ENCODE measurements at places on chromosomes 6 and 20. TPM values are rescaled to one million over a fixed set of nuclear protein-coding genes. Genes with fewer than 3 reads are reported as not detected.

DNA sequence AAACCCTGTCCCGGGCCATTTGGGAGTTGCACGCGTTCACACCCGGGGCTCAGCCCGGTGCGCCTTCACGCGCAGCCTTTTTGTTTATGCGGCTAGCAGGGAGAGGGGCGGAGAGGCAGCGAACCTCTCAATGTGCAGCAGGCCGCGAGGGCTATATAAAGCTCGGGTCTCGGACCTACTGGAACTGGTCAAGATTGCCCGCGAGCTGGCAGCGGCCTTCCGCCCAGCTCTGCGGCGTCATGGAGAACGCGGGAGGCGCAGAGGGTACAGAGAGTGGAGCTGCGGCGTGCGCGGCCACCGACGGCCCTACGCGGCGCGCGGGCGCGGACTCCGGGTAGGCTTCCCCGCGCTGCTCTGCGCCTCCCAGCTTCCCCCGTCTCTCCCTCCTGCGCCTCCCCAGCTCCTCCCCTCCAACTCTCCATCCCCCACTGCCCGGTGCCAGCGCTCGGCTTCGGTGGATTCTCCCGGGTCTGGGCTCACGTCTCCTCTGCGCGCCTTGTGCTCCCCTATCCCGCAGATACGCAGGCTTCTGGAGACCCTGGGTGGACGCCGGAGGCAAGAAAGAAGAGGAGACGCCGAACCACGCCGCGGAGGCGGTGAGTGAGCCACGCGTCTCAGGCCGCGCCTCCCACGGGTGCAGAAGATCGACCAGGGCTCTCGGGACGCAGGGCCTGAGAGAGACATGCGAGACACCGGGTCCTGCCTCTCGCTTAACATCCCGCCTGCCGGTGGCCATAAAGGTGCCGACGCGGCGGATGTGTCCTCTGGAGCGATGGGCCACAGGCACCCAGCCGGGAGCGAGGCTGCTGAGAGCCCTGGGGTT lies at the start of gene RIPPLY2:
Gene RIPPLY2, plus strand, starts transcription at position 183 of the 823 bp plus-strand sequence. Its CDS starts 57 bp downstream, at position 240.
- DNase-seq: no peak

The POU5F1 gene
- total RNA-seq: not detected

DNA sequence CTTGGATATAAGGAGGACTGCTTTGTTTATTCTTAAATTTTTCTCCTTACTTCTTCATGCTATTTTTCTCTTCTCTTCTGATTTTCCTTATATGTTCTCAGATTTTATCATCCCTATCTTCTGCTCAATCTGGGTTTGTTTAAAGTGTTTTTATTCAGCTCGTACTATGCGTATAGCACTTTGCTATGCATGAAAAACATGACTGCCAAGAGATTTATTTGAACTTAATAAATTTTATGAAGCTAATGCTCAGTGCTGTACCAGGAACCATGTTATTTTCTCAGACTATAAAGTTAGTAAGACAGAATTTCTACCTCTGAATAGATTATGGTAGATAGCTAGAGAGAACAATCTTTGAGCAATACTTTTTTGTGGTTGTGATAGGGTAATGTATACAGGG lies 305.9 kb downstream of the LAMA2 start:
- DNase-seq: no peak

The CFAP206 gene
- total RNA-seq: not detected

GRCh38 chr20:35595901-35596300 lies 19.7 kb upstream of the SPAG4 start:
- no peak for DNase-seq

GRCh38 chr6:130307752-130308361 lies 58.0 kb upstream of the TMEM200A start:
- DNase-seq: no peak

- no peak for DNase-seq
These were observed 60.0 kb upstream of the PIM1 start for GRCh38 chr6:37109714-37110499.

GRCh38 chr6:137893181-137893580 lies 26.1 kb downstream of the TNFAIP3 start:
- no peak for DNase-seq

DNA sequence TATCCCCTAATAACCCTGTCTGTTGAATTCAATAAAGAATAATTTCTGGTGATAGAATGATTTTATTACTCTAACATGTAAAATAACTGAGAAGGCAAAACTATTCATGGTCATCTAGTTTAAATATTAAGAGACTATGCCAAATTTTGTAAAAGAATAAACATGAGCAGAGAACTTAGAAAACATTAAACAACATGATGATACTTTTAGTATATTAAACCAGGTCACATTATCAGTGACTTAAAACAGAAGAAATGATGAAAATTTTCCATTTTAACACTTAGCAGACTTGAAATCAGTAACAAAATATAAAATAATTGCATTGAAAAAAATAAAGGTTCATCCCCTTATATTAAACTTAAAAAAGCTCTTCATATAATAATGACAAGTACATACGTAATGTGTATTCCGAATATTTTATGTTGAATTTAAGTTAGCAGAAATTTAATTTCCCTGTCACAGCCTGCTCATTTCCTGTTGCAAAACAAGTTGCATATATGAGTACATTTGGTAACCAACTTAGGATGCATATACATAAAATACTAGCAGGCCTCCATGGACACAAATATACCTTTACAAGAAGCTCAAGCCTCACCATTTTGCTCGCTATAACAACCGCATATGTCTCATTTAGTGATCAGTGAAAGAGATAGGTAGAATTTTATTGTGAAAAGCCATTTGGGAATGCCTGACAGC lies 40.6 kb downstream of the DTNBP1 start:
- no peak for DNase-seq

The OLIG3 gene
- total RNA-seq: not detected

The GPR6 gene
- total RNA-seq: not detected

All from esophagus muscularis mucosa (tissue), 4 donors.